ENCODE measurements at places on chromosomes 16 and 17.
A peak's percentile ranks its signal among the peaks of the same experiment; 100 is the strongest.

DNA sequence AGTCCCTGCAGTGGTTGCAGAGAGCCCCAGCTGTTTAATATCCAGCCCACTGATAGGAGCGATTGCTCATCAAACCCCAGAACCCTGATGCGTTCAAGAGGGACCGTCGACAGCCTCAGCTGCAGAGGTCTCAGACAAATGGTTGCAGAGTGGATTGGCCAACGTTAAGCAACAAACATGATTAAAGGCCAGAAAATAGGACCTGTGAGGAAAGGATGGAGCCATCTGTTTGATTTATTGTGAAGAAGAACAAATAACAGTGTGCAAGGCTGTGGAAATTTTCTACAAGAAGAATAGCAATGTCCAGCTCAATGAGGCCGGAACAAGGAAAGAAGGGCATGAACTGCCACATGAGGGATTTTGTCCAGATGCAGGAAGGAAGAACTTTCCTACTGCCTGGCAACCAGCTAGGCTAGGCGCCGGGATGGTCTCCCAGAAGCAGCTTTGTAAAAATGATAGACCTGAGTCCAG, 138.4 kb upstream of the DNAH9 start:
- DNase-seq = no peak

DNA sequence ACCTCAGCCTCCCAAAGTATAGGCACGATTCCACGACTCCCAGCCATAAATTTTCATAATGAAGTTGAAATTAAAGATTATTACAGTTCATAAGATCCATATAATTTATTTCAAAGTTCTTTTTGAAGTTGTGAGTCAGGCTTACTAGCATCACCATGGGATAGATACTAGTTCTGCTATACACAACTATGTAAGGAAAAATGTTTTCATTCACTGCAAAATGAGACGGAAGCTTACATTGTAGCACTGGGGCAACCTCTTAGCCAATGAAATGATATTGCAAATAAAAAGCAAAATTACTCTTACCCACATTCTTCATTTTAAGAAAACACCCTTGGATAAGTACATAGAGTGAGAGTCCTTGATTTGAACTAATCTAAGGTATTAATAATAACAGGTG, 18.8 kb upstream of the MARCHF10 start:
- no peak for DNase-seq

DNA sequence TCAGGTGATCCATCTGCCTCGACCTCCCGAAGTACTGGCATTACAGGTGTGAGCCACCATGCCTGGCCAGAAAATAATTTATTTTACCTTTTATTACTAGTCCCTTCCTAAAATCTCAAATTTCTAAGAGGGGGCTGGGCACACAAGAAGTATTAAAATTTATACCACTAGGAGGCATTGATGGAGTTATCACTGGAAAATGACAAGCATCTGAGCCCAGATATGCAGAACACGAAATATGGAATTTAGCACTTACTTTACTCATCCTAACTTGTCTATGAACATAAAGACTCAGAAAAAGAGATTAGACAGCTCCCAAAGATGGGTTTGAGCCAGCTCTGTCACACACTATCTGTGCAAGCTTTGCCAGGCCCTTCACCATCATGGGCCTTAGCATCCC, 46.4 kb downstream of the STAT5A start:
- no peak for DNase-seq

GRCh38 chr16:57007530-57007929, 18.2 kb downstream of the NLRC5 start:
- DNase-seq = no peak

- no peak for DNase-seq
These were observed 29.6 kb downstream of the CLUAP1 start for GRCh38 chr16:3530371-3530914.

- DNase-seq = no peak
These were observed 84.9 kb upstream of the CBX4 start for GRCh38 chr17:79923974-79924638.

DNA sequence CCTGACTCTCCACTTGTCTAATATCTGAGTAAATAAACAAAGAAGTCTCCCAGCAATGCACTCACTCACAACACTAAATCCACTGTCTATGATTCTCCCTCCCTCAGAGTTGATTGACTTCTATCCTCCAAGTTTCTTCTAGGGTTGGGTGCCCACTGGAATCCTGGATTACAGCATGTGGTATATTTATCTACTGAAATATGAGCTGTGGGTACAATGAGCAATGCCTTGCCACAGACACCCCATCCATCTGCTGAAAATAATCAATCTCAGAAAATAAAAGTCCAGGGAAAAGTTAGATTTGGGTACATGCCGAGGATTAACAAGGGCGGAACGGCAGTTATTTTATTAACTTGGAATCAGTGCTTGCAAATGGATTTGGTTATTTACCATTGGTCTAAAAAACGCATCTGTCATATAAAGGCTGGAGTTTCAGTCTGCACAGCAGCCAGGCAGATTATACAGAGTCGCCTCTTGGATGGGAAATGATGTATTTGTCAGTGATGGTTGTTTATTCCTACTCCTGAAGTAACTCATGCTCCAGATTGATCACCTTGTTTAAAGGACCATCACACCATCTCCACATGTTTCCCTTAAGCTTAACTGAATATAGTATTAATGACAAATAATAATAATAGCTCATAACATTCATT, 193.9 kb upstream of the SOX9 start:
- no peak for DNase-seq

DNA sequence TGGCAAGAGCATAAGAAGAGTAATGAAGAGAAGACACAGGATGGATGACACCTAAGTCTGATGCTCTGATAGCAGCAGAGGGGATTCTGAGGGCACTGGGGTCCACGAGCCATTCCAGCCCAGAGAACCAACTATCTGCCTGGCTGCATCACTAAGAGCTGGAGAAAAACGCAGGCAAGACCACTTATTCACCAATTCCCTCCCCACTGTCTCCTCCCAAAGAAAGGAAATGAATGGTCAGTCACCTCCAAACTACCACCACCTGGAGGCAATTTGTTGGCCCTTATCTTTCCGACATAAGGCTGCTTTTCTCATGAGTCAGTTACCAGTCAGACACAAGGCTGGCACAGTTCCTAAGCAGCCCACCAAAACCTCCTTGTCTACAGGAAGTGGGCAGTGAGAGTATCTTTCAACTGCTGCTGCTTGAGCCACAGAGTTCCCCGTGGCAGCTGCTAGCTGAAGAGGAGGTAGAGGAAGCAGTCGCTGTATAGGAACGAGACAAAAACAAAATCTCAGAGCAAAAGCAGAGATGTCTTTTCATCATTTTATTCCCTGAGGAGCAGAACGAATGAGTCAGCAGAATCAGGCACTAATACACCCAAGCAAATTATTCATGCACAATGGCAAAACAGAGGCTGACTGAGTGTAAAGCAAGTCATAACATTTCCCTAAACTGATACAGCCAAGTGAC, 111.1 kb downstream of the SMG6 start:
- DNase-seq = peak; percentile 41

DNA sequence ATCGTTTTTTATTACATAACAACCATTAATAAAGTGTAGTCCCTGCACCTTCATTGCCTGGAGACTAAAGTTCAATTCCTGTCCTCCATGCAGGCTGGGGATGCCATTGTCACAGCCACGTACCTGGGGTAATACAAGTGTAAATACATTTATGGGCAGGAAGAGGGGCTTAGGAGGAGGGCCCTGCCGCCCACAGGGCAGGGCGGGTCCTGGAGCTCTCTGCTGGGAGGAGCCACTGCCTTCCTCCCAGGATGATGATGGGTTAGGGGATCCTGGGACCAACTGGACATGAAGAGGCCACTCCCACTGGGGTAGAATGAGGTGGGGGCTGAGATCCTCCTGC, 44.1 kb upstream of the SLC38A10 start:
- DNase-seq = no peak

DNA sequence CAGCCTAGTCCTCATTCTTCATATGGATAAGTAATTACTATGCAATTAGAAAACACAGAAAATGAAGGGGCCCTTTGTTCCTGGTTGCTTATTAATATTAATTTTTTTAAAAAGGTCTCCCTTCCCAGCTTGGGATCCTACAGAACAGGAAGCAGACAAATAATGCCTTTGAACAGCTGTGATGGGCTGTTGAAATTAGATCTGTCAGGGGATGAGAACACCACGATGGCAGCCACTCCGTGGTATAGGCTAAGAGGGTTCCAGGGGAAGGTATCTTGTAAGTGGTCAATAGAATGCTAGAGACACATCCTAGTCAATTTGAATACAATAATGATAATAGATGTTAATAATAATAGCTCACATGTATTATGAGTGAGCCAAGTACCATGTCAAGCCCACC, 83.1 kb downstream of the CCDC182 start:
- no peak for DNase-seq

GRCh38 chr16:84759061-84759460, 59.3 kb downstream of the USP10 start:
- DNase-seq = no peak

- DNase-seq = no peak
These were observed 625 bp downstream of the DVL2 start for GRCh38 chr17:7233701-7234082.

- DNase-seq = no peak
These were observed 211.7 kb upstream of the GSE1 start for GRCh38 chr16:85401370-85401916.

- no peak for DNase-seq
These were observed 31.5 kb downstream of the RBL2 start for GRCh38 chr16:53465606-53466280.

- DNase-seq = no peak
These were observed at the start of gene HNF1B for GRCh38 chr17:37744961-37745800. TSS of gene HNF1B (minus strand) at chr17:37745059. CDS start at chr17:37744884, 175 bp downstream.

DNA sequence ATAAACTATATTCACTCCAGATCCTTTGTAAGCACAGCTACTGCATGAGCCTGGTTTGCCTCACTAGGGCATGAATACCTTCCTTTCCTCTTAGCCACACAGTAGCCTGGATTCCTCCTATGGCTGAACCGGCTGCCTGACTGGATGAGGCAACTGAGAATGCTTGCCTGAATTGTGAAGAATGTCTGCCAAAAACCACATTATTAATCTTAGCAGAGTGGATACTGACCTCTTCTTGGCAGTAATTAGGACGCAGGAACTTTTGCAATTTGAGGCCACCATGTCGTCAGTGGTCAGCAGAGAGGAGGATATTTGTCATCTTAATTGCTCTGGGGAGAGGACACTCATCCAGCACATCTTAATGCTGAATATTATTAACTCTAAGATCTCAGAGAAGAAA, 651.8 kb upstream of the GOT2 start:
- no peak for DNase-seq

Data from activated T-helper 1 cell treated with Interleukin-2 at 50 U/mL for 16 hours (primary cell).